ENCODE measurements at places on chromosomes 7 and 10. TPM values are rescaled to one million over a fixed set of nuclear protein-coding genes. Genes with fewer than 3 reads are reported as not detected.

DNA sequence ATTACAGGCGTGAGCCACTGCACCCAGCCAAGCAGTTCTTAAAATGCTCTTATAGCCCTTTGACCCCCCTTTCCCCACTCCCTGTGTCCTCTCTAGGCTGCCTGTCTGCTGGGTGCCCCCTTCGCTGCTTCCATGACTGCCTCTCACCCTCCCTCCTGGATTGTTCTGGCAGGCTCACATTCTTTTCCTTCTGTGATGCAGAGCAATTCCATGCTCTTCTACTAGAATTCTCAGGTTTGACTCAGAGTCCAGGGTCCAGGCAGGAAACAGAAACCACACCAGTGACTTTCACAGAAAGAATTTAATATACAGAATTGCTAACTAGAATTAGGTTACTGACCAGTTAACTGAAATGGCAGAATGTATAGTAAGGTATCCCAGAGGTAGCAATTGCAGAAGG is 244.8 kb downstream of the BAMBI start:
- no peak for DNase-seq

DNA sequence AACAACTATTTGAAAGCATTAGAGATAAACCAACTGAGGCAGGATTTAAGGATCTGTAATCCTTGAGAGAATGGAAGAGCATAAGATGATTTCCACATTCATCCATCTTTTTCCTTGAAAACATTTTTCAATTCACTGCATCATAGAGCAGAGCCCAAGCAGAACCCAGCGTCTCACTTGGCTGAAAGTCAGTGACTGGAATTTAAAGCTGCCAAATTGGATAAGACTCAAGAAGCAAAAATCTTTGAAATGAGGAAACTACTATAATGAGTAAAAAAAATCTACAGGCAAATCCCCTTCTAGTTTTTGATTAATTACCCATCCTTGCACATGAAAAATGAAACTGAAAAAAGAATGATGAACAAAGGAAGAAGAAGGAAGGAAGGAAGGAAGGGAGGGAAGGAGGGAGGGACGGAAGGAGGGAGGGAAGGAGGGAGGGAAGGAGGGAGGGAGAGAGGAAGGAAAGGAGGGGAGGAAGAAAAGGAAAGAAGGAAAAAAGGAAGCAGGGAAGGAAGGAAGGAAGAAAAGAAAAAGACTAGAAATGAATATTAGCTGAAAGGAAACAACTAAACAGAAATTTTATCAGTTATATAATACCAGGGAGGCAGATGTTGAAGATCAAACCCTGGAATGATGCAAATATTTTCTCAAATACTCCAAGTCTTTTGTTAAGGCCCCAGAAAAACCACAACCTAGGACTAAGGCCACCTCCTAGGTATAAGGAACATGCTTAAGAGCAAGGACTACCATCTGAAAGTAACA is 336.3 kb upstream of the MAGI2 start:
- DNase-seq: no peak

- DNase-seq: no peak
These were observed 7.5 kb upstream of the GGCT start for GRCh38 chr7:30511973-30512662.

Gene FKBP14
- total RNA-seq: 6.7 TPM

Gene VWDE
- total RNA-seq: 4.8 TPM

DNA sequence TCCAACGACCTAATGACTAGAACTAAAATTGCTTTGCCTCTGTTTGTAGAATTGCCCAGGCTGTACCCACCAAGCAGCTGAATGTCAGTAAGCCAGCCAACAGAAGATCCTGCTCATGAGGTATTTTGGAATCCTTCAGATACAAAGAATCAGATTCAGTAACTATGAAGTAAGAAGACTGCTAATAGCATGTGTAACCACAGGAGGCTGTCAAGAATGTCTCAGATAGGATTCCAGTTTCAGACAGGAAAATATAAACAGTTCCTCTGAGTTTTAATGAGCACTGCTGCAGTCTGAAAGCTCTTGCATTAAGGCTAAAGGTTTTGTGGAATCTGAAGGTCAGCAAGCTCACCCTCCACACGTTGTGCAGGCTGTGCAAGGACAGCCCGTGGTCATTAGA is 112.6 kb upstream of the ADAM12 start:
- no peak for DNase-seq

Gene NOS3
- 12.5 TPM for total RNA-seq

Gene IQUB
- not detected for total RNA-seq
